ENCODE measurements at places on chromosomes 13 and 19.

DNA sequence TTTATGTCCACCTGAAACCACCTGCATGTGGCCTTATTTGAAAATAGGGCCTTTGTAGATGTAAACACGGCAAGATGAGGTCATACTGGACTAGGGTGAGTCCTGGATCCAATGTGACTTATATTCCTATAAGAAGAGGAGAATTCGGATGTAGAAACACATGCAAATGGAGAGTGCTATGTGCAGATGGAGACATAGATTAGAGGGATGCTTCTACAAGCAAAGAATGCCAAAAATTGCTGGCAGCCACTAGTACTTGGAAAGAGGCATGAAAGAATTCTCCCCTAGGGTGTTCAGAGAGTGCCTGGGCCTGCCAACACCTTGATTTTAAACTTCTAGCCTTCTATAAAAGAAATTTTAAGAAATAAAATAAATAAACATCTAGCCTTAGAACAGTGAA, 226.1 kb downstream of the RFC3 start:
- DNase-seq = no peak

DNA sequence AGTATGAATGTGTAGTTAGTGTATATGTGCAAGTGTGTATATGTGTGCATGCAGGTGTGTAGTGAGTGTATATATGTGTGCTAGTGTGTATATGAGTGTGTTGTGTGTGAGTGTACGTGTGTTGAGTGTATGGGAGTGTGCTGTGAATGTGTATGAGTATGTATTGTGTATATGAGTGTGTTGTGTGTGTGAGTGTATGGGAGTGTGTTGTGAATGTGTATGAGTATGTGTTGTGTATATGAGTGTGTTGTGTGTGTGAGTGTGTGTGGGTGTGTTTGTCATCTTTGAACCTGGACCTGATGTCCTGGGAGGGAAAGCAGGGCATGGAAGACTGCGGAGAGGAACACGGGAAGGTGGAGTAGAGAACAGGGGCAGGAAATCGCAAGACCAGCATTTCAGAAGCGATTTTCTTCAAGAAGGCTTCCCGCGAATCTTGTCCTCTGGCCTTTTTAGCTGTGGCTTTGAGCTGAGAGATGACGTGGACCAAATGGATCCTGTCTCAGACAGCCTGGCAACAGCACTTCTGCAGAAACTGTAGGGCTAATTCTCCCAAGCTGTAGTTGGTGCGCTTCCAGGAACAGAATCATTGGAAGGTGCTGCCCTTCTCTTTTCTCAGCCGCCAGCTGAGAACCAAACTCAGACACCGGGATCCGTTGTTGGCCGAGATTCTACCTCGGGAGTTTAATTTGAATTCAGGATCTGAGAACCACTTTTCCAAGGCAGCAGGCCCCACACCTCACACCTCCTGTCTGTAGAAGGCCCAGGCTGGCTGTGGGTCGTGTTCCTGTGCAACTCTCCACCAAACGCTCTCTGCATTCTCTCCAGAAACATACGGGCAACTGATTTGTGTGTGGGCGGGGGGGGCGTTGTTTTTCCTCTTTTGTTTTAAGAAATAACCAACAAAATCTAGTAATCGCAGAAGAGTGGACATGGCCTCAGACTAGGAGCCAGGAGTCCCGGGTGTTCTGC, 94.7 kb upstream of the RAP2A start:
- DNase-seq = no peak

DNA sequence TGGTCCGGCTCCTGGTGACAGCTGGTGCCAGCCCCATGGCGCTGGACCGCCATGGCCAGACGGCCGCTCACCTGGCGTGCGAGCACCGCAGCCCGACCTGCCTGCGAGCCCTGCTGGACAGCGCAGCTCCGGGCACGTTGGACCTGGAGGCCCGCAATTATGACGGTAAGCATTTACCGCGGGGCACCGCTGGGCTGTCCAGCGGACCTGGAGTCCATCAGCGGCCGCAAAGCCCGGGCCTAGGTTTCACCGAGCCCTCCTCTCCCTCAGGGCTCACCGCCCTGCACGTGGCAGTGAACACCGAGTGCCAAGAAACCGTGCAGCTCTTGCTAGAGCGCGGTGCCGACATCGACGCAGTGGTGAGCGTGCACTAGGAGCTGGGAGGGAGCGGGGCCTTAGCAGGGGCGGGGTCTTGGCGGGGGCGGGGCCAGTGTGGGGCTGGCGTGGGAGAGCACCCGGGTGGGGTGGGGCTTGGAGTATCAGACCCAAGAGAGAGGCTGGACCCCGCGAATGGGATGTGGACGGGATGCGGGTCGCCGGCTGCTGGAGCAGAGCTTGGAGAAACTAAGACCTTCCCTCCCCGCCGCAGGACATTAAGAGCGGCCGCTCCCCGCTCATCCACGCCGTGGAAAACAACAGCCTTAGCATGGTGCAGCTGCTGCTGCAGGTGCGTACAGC, 8.7 kb downstream of the BCL3 start:
- DNase-seq = no peak

GRCh38 chr19:34644991-34645461, 31.9 kb downstream of the SCGB2B2 start:
- DNase-seq = no peak
